Posterior cingulate gyrus (tissue), 11 donors: ENCODE measurements at places on chromosomes 5 and 9.

DNA sequence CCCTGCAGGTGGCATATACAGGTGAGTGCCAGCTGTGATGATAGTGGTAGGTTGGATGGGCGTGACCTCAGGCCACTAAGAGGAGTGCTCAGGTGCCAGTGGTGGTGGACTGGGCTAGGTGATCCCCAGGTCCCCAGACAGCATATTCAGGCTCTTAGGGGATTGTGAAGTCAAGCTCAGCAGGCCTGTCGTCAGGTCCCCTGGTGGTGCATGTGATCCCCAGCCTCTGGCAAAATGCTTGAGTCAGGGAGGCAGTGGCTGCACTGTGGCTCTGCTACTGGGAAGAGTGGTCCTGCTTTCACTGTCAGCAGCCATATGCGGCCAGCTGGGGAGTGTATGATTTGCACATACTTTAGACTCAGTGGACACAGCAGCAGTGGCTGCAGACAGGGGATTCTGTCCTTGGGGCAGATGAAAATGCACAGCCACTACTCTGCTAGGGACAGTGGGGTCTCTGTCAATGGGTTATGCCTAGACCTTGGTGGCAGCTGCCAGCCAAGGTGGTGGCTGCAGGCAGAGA, 31.6 kb upstream of the CTSL start:
- DNase-seq = no peak

- no peak for DNase-seq
Measured at GRCh38 chr5:73450672-73451223, 2.2 kb upstream of the FOXD1 start.

GRCh38 chr9:85264695-85265094, 477.1 kb downstream of the AGTPBP1 start:
- DNase-seq = no peak

GRCh38 chr5:147037515-147038205, 159.1 kb upstream of the PPP2R2B start:
- DNase-seq = no peak

- DNase-seq = no peak
Measured at GRCh38 chr5:30959238-30959637, 234.2 kb upstream of the CDH6 start.
